Ovary (tissue), 10 donors: ENCODE measurements at places on chromosomes 7 and 10. TPM values are rescaled to one million over a fixed set of nuclear protein-coding genes. Genes with fewer than 3 reads are reported as not detected.

Gene ACTL6B
- total RNA-seq: not detected

Gene NAMPT
- total RNA-seq: 104 TPM

DNA sequence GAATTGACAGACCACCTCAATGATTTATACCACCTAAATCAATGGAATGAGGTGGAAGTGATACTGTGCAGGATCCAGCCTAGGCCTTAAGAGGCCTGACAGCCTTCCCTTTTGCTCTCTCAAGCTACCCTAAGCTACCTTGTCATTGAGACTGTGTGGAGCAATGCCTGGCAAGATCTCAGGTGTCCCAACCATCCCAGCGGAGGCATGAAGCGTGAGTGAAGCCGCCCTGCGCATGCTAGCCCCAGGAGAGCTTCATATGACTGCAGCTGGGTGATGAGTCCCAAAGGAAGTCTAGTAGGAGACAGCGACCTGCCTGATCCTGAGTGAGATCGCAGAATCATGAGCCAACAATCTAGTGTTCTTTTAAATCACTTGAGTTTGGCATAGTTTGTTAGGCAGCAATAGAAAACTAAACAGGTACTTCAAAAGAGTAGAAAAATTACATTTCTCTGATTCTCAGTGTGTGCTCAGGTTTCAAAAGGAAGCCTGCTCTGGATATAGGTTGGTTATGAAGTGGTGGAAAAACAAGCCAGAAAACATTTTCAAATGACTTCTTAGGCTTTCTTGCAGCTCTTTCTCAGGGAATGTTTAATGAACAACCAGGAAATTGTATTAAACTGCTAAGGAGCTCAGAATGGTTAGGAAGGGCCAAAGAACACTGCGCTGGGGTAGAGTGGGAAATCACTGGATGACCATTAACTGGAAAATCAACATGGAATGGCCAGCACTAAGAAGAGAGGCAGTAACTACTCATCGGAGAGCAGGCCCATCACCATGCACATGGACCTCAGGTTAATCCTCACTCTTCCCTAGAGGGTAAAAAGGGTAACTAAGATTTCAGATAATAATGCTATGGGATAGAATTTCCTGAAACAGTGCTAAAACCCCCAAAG, 535.2 kb downstream of the PHTF2 start:
- H3K36me3 ChIP-seq: no peaks in the 10 kb centered on the region
- peaks cover 3% of the 10 kb centered on the region for H3K4me1 ChIP-seq
- no peak for DNase-seq

- DNase-seq: no peak
- no peaks in the 10 kb centered on the region for H3K36me3 ChIP-seq
- H3K27me3 ChIP-seq: no peaks in the 10 kb centered on the region
- H3K4me3 ChIP-seq: no peak overlapping the region
These were observed 176.2 kb upstream of the RNF32 start for GRCh38 chr7:156464339-156464738.

DNA sequence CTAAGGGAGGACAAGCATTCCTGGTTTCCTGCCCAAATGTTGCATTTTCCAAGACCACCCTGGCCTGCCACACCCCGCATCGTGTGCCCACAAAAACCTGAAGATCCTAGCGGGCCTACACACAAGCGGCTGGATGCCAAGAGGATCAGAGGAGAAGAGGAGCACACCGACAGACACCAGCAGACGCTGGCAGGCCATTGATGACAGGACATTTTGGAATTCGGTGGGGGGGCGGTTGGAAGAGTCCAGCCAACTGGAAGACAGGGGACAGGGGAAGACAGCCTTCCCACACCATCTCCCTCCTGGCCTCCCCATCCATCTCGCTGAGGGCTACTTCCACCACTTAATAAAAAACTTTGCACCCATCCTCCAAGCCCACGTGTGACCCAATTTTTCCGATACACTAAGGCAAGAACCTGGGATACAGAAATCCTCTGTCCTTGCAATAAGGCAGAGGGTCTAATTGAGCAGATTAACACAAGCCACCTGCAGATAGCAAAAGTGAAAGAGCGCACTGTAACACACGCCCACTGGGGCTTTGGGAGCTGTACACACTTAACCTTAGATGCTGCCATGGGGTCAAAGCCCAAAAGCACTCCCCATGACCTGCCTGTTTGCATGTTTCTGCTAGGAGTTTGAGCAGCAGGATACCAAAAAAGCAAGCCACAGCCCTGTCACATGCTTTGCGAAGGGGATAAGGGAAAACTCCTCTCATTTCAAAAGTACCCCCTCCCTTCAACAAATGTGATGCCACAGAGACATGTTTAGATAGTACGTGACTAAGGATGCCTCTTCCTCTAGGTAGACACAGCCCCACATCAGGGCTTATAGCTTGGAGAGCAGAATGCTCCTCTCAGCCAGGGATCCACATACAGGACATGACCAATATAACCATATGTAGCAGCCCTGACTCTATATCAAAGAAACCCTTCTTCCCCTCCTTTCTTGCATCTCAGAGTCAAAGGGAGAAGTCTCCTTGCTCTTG, 13.4 kb upstream of the SMNDC1 start:
- H3K27ac ChIP-seq: no peak overlapping the region
- H3K36me3 ChIP-seq: no peaks in the 10 kb centered on the region
- no peak overlapping the region for H3K4me3 ChIP-seq
- H3K4me1 ChIP-seq: no peaks in the 10 kb centered on the region
- DNase-seq: no peak

- DNase-seq: no peak
- no peak overlapping the region for H3K27ac ChIP-seq
- no peaks in the 10 kb centered on the region for H3K27me3 ChIP-seq
- no peaks in the 10 kb centered on the region for H3K36me3 ChIP-seq
These were observed 30.7 kb downstream of the EN2 start for GRCh38 chr7:155488483-155489127.

GRCh38 chr10:118698421-118698820, 56.3 kb downstream of the CACUL1 start:
- H3K36me3 ChIP-seq: no peaks in the 10 kb centered on the region
- no peak overlapping the region for H3K27ac ChIP-seq
- H3K27me3 ChIP-seq: no peaks in the 10 kb centered on the region
- no peak overlapping the region for H3K4me3 ChIP-seq
- no peaks in the 10 kb centered on the region for H3K4me1 ChIP-seq
